ENCODE measurements at places on chromosomes 12 and 14.

- no peak for DNase-seq
Measured at GRCh38 chr14:63672417-63673180, 30.9 kb upstream of the WDR89 start.

- no peak for DNase-seq
Measured at GRCh38 chr12:104623883-104624282, 167.1 kb downstream of the CHST11 start.

GRCh38 chr14:105172476-105172875 is 3.9 kb upstream of the JAG2 start:
- no peak for DNase-seq

GRCh38 chr12:47268501-47269454 is 189.0 kb upstream of the AMIGO2 start:
- DNase-seq, result no peak

GRCh38 chr12:52681526-52682380 is 1.5 kb upstream of the KRT1 start:
- DNase-seq, result no peak

DNA sequence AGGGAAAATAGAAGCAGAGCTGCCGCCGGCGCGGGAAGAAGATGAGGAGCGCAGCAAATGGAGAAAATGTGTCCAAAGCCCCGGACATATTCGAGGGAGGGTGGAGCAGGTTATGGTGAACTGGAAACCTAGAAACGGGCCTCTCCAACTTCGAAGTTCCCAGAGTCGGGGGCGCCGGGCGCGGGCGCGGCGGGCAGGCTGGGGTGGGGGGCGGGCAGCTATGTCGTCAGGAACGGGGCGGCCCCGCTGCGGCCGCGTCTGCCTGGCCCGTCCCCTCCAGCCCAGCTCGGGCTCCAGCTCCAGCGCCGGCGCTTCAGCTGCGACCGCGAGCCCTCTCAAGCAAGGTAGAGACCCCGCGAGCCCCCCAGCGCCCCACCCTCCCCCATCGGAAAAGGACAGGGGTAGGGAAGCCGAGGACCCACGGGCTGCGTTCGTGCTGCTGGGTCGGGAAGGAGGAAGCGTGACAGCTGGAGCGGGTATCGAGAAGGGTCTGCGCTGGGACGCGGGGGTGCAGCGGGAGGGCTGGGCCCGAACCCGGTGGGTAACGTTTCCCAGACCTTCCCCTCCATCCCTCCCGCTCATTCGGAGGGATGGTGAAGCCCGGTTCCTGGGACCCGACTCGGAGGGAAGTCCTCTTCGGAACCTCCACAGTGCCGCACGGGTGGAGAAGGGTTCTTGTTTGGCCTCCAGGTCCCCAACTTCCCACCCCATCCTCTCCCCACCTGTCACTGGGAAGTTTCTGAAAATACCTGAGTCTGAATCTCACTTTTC is 1.0 kb downstream of the DGKA start:
- DNase-seq, result peak; percentile 41

DNA sequence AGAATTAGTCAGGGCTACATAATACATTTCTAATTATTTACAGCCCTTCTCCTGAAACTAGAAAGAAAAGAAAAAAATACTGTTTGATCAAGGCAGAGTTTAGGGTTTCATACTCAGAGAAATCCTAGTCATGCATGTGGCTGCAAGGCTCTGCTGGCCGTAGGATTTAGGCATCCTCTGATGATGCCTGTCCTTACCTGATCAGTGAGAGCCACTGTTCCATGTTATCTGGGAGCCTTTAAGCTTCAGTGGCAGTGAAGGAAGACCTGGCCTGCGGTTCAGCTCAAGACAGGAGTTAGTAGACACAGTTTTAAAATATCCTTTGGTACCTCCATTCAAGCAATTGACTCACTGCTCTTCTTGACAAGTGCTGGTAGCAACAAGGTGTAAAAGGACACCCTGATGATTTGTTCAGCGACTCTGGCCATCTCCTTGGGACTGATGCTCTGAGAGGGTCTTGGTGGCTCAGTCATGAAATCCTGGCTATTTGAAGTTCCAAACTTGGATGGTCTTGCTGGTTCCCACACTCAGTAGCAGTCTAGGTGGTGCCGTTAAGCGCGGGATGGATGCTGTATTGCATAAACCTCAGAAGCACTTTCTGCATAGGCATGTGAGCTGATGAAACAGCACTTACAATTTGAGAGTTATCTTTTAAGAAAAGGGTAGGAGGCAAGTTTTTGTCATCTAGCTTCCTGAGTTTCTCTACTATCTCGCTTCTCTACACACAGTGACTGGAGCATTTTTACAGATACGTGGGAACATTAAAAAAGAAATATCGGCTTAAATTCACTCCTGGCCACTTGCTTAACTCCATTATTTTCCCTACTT is 162.0 kb downstream of the SAMD4A start:
- DNase-seq, result peak; percentile 36

- no peak for DNase-seq
Measured at GRCh38 chr14:98347686-98348085, 924.3 kb downstream of the BCL11B start.

GRCh38 chr14:95104911-95105310 is 52.4 kb downstream of the DICER1 start:
- no peak for DNase-seq
